ENCODE measurements at places on chromosomes 11 and 22. TPM values are rescaled to one million over a fixed set of nuclear protein-coding genes. Genes with fewer than 3 reads are reported as not detected.

Gene TBC1D22A
- total RNA-seq = 25.6 TPM

Gene IGLL1
- not detected for total RNA-seq

Gene CASP5
- not detected for total RNA-seq

Gene ISX
- not detected for total RNA-seq

Gene ARHGAP20
- total RNA-seq = 4.1 TPM

Gene ME3
- 43.1 TPM for total RNA-seq

Gene SERPING1
- 729 TPM for total RNA-seq

GRCh38 chr11:6545917-6546605 lies 49.0 kb downstream of the DNHD1 start:
- DNase-seq = no peak

DNA sequence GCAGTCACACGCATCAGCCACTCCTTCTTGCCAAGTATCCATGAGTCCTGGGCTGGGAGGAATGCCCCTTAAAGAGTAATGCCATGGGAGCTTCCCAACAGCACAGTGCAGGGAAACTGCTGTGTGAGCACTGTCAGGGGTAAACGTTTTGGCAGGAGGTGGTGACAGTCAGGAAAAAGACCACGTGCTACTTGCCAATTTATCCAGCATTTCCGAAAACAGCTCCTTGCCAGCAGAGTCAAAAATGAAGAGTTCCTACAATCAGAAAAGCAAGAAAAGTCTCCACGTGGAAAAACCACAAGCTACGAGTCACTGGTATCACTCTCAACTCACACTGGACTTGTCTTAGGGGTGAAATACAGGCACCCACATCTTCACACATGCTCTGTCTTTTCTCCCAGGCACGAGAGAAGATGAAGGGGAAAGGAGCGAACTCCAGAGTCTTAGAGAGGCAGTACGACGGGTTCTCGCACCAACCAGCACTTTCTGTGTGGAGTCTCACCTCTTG lies 9.9 kb downstream of the IFT27 start:
- DNase-seq = no peak

DNA sequence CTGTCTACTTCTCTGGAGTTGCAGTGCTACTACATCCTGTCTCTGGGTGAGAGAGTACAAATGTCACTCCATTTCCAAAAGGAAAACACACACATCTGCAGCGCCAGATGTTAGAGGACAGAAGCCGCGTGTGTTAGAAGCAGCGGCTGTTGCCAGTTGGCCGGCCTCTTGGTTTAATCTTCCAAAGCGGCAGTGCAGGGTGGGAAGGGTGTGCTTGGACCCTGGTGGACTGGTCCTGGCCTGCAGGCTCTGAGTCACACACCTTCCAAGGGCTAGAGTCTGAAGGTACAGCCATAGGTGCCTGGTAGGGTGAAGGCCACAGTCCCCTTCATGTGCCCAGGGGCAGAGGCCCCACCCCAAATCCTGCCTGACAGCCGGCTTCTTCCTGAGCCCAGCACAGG lies 99.8 kb downstream of the CTTN start:
- peak; percentile 5 for DNase-seq

- peak; percentile 69 for DNase-seq
Measured at GRCh38 chr11:61887839-61888494, 3.4 kb downstream of the FADS3 start.

- no peak for DNase-seq
Measured at GRCh38 chr11:80898910-80899309, 1458.1 kb upstream of the TENM4 start.

DNA sequence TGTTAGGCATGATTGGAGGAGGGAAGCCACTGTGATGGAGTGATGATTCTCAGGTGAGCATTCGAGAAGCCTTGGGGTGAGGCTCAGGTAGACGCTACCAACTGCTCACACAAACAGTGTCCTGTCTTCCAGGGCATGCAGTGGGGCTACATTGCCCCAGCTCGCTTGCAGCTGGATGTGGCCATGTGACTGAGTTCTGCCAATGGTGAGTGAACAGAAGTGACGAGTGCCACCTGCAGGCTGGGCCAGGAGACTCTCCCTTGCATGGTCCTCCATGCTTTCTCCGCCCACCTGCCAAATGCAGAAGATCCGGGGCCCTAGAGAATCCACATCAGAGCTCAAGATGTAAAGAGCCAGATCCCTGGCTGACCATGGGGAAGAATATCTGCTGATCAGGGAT lies 195.9 kb downstream of the BCR start:
- no peak for DNase-seq

GRCh38 chr11:34825670-34826383 lies 90.4 kb downstream of the APIP start:
- DNase-seq = no peak

- no peak for DNase-seq
Measured at GRCh38 chr11:129855086-129855485, 39.4 kb downstream of the TMEM45B start.

DNA sequence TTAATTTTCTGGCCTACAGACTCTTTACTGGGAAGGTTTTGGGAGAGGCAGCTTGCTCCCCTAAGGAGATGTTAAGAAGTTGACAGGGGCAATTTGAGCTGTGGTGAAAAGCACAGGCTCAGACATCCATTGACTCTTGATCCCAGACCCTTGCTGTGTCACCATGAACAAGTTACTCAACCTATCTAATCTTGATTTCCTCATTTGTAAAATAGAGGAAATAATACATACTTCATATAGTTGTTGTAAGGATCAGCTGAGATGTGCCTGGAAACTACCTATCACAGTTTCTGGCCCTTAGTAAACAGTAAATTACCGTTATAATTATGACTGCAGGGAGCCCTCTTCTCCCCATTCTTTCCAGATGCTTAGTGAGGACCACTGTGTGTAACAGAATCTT lies 16.6 kb upstream of the SCGB1D4 start:
- no peak for DNase-seq

All from ovary (tissue), 10 donors.